ENCODE measurements at places on chromosomes 16 and 17.

DNA sequence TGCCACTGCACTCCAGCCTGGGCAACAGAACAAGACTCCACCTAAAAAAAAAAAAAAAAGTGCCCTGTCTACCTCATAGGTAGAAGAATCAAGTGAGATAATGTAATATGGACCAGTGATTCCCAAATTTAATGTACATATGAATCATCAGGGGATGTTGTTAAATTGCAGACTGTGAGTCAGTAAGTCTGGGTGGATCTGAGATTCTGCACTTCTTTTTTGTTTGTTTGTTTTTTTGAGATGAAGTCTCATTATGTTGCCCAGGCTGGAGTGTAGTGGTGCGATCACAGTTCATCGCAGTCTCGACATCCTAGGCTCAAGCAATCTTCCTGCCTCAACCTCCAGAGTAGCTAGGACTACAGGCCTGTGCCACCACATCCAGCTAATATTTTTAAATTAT, 31.6 kb downstream of the HOXB1 start:
- no peak for DNase-seq

GRCh38 chr17:4152471-4152870, 9.5 kb downstream of the CYB5D2 start:
- DNase-seq, result no peak

- DNase-seq, result no peak
Observed at GRCh38 chr17:59401725-59402124, 70.3 kb downstream of the YPEL2 start.

- no peak for DNase-seq
Observed at GRCh38 chr16:27685807-27686206, 135.9 kb downstream of the KATNIP start.

DNA sequence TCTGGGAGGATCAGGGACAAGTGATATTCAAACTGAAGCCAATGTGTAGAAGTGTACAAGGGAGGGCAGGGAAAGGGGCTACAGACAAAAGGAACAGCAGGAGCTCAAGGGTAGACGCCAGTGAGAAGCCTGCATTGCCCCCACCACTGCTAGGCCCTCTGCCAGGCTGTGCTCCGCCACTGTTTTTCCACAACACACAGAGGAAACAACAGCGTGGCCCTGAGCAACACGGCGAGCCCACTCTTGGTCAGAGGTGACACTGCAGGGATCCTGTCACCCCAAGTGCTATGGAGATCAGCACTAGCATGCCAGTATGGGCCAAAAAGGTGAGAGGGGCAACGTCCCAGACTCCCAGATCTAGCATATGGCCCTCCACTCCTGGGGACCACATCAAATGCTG, 23.4 kb downstream of the MYO18A start:
- no peak for DNase-seq

DNA sequence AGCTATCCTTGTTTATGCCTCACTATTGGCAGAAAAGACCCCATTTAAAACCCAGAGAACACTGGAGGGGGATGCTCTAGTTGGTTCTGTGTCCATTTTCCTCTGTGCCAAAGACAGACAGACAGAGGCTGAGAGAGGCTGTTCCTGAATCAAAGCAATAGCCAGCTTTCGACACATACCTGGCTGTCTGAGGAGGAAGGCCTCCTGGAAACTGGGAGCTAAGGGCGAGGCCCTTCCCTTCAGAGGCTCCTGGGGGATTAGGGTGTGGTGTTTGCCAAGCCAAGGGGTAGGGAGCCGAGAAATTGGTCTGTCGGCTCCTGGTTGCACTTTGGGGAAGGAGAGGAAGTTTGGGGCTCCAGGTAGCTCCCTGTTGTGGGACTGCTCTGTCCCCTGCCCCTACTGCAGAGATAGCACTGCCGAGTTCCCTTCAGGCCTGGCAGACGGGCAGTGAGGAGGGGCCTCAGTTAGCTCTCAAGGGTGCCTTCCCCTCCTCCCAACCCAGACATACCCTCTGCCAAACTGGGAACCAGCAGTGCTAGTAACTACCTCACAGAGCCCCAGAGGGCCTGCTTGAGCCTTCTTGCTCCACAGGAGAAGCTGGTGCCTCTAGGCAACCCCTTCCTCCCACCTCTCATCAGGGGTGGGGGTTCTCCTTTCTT, 56.1 kb downstream of the IGF2BP1 start:
- no peak for DNase-seq

DNA sequence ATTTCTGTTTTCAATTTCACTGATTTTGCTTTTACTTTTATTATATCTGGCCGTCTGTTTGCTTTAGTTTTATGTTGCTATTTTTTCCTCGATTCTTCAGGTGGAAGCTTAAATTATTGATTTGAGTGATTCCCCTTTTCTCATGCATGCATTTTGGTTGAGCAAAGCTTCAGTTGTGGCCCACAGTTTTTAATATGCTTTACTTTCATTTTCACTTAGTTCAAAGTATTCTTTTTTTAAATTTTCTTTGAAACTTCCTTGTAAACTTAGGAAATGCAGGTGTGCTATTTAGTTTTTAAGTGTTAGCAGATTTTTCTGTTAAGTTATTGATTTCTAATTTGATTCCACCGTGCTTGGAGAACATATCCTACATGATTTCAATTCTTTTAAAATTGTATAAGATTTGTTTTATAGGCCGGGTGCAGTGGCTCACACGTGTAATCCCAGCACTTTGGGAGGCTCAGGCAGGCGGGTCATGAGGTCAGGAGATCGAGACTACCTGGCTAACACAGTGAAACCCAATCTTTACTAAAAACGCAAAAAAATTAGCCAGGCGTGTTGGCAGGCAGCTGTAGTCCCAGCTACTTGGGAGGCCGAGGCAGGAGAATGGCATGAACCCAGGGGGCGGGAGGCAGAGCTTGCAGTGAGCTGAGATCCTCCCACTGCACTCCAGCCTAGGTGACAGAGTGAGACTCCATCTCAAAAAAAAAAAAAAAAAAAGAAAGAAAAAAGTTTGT, 531.2 kb downstream of the KIF2B start:
- DNase-seq, result no peak

- DNase-seq, result no peak
Observed at GRCh38 chr16:976389-976931, 5.1 kb upstream of the SOX8 start.

GRCh38 chr17:11641521-11642275, 43.4 kb downstream of the DNAH9 start:
- DNase-seq, result no peak

- DNase-seq, result no peak
Observed at GRCh38 chr16:89572073-89572484, 3.5 kb upstream of the CPNE7 start.

GRCh38 chr17:5816491-5817070, 232.3 kb upstream of the NLRP1 start:
- no peak for DNase-seq

GRCh38 chr17:63032142-63032541, 66.1 kb downstream of the TANC2 start:
- no peak for DNase-seq

DNA sequence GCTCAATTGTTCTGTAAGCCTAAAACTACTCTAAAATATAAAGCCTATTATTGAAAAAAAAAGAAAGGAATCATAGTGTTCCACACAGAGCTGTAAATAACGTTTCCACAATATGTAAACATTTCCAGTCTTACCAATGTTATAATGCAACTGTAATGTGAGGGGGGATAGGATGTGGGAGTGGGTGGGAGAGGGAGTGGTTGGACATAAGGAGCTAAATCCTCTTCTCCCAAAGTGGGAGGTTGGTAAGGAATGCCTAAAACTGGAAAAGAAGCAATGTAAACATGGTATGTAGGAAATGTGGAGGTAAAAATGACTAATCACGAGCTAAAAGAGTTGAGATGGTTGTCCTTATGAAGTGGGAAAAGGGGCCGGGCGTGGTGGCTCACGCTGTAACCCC, 17.6 kb upstream of the SBK1 start:
- DNase-seq, result no peak

DNA sequence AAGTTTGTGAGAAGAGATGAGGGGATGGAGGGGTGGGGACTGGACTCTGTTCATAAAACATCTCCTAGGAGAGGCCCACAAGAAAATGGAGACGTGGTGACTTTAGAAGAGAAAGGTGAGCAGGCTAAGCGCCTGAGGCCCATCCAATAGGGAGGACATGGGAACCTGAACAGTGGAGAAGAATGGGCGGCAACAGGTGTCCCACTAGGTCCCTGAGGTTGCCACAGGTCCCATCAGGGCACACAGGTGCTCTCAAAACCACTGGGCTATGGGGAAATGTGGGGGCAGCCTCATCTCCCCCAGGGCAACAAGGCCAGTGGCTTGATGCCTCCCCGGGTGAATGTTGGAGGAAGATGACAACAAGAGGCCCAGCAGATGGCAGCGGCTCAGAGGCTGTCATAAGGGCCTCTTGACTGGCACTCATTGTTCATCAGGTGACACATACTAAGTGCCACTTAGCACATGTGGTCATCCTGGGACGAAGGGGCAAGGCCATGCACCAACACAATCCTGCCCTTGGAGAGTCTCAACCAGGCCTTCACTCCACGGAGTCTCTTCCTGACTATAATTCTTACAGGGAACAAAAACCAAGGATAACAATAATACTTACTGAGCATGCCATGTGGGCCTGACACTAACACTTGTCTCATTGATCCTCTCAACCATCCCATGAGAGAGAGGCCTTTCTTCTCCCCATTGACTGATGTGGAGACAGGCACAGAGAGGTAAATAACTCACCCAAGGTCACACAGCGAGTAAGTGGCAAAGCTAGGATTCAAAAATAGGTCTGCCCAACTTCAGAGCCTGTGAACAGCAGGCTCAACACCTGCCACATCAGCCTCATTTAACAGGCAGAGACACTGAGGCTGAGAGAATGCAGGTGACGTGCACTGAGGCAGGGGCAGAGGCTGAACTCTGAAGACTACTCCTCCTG, 38.0 kb downstream of the CUEDC1 start:
- DNase-seq, result no peak

GRCh38 chr17:81049372-81049911, 14.5 kb downstream of the BAIAP2 start:
- no peak for DNase-seq

- no peak for DNase-seq
Observed at GRCh38 chr16:74140557-74140956, 156.1 kb upstream of the PSMD7 start.

DNA sequence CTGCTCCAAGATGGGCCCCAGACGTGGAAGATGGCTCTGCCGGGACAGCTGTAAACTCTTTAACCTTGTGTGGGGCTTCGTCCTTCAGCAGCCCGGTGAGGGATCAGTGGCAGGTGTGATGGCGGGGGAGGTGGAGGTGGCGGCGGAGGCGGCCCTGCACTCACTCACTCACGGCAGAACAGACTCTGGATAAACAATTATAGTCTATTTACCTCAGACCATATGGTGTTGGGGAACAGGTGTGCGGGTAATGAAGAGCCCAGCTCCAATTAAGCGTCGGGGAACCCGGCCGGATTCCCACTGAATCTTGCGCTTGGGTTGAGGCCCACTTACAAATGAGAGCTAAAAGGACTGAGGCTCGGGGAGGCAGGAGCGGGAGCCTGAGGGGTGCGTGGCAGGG, 104.3 kb upstream of the SDK2 start:
- no peak for DNase-seq

DNA sequence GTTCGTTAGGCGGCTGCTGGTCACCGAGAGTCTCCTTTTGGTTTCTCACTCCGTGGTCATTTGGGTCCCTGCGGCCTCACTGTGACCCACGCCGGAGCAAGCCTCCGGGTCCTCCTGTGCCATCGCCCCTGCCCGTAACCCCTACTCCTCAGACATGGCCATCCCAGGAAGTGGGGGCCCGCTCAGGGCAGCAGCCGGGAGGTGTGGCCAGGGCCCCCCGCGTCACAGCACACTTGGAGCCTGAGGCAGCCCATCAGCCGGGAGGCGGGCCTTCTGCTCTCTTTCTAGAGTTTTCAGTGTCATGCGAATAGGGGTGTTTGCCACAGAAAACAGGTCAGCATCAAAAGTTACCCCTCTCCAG, 7.9 kb upstream of the WFIKKN1 start:
- DNase-seq, result no peak

- DNase-seq, result no peak
Observed at GRCh38 chr17:74343121-74343520, 17.1 kb downstream of the KIF19 start.

GRCh38 chr17:14840616-14841231, 424.4 kb downstream of the PMP22 start:
- no peak for DNase-seq

Data from PC-9 (cell line).